Amniotic epithelial cell (primary cell): ENCODE measurements at places on chromosomes 1 and 21.

DNA sequence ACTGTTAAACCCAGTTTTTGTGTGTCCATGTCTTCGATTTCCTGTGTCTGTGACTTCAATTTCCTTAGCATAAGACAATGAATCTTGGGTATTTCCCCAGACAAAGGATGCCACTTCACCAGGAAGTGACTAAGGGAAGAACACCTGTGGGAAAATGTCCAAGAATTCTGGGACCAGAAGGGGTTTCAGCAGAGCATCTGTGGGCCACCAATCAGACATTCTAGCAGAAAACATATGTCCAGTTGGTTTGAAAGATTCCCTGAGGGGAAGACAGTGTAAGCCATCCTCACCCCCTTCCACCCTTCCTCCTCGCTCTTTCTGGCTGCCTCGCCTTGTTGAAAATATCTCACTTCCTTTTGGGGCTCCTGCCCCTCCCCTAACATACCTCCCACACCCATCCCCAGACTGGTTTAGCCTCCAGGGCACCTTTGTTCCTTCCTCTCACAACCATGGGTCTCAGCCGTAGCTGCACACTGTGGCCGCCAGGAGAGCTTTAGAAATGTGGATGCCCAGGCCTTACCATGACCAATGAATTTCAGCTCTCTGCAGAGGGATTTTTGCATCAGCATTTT, 25.5 kb upstream of the IFNAR1 start:
- no peak for DNase-seq

DNA sequence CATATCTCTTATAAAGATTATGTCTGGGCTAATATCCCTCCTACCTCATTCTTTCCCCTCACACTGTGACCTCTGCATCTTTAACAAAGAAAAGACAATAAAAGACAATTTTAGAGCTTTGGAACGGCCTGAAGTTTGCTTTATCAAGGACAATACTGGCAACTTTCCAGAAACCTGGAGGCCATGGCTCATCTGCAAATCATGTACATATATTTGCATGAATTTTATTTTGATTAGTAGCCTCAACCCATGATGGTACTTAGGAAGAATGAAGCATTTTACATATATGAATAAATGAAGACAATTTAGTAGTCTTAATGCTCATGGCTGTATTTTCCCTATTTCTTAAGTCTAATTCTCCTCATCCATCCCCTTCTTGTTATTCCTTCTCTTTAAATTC, 612.2 kb upstream of the CXADR start:
- no peak for DNase-seq

DNA sequence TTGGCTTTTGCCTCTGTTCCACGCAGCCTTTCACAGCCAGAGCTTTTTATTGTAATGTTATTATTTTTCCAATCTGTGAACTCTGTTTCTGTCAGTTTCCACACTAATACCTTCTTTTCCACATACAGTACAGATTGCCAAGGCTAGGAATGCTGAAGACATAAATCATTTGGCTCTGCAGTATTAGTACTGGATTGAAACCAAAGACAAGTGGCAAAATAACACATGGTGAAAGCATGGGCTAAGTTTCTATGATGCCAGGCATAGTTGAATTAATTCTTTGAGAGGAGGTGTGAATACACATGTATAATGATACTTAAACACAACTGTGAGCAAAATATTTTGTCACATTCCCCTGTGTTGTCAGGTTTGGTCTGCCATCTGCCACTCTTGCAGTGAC, 73.5 kb downstream of the TMEM200B start:
- no peak for DNase-seq

- DNase-seq = peak; percentile 72
These were observed 92.1 kb downstream of the SPSB1 start for GRCh38 chr1:9384751-9385245.

- peak; percentile 1 for DNase-seq
These were observed 392.2 kb downstream of the VAV3 start for GRCh38 chr1:107572674-107573211.

DNA sequence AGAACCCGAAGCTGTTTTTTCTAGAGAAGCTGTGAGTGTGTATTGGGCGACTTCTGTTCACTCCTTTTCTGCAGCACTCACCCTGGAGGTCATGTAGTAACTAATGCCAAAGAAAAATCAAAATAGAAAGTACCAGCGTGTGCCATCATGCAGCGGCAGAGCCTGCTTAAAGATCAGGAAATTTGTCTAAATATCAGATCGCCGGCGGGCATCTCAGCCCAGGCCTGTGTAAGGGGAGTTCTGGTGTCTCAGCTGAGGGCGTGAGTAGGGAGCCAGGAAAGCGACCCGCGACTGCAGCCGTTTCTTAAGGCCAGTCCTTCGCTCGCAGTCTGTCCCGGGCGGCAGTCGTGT, 768 bp downstream of the EDARADD start:
- DNase-seq = no peak

- DNase-seq = no peak
These were observed 18.6 kb upstream of the ADGRB2 start for GRCh38 chr1:31782421-31783410.

GRCh38 chr1:224212618-224213061, 29.6 kb downstream of the DEGS1 start:
- no peak for DNase-seq

GRCh38 chr1:157580179-157580827, 17.6 kb downstream of the FCRL4 start:
- peak; percentile 52 for DNase-seq

DNA sequence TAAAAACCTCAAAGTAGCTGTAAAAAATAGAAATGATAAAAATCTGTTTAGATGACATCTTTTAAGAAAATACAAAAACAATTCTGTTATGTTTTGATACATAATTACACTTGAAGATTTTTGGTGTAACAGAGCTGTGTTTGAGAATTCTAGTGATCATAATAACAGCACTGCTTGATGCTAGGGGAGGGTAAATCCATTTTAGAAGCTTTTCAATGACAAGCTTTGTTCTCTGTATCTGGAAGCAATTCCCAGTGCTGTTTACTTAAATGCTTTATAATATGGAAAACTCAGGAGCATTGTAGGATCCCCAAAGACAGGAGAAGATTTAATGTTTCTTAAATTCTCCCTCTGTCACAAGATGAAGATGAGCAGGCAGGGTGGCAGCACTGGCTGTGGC, 359.3 kb downstream of the PDE4B start:
- no peak for DNase-seq

DNA sequence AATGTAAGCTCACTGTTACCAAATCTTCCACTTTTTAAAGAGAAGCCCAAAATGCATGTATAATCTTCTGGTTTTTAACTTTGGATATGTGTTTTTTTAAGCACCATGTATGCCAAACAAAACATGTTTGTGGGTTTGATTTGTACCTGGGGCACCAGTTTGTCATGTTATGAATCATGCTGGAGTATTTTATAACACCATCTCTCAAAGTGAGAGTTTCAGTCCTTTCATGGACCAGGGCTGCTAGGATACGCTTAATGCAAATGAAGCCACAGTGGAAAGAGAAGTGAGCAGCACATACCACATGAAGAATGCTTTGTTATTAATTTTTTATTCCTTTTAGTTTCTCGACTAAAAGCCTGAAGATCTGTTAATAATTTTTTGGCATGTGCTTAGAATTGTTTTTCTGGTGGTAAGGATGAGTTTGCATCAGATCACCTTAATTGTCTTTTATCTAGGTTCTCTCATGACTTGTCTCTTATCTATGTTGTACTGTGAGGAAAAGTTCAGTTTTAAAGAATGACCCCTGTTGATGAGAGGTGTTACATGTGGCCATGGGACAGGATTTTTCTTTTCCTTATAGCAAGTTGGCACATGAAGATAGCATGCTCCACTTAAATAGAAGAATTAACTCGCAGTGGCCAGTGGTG, 2.0 kb upstream of the RABGAP1L start:
- DNase-seq = no peak

DNA sequence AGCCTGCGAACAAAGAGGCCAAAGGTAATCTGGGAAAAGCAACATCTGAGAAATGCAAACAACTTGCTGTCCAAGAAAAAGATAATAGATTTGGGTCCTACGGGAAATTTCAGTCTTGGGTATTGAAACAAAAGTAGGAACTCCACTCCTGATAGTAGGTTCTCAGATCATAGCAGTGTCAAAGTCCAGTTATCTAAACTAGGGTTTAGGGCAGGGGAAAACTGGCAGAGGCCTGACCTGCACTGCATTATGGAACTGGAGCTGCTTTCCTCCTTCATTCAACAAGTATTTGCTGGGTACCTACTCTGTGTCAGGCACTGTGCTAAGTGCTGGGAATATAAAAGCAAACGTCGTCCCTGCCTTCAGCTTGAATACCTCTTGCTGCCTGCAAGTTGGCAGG, 60.7 kb upstream of the NGF start:
- no peak for DNase-seq

- DNase-seq = no peak
These were observed 10.8 kb upstream of the AHDC1 start for GRCh38 chr1:27614625-27615344.

DNA sequence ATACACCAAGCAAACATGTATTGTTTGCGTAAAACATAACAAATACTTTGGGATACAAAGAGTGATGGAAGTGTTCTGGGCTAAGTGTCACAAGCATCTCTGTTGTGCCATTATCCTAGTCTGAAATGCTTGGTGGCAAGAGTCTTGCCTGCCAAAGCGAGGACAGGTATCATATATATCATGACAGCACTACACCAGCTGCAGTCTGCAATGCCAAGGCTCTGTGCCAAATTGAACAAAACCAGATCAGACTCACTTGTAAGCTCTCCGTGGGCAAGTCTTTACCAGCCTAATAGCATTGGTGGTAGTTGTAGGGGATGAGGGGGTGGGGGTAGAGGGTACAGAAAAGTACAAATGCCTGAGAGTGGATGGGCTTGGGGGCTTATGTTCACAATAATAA, 119.2 kb downstream of the RWDD3 start:
- DNase-seq = no peak

- no peak for DNase-seq
These were observed 26.8 kb upstream of the HSD3B1 start for GRCh38 chr1:119480175-119480574.

DNA sequence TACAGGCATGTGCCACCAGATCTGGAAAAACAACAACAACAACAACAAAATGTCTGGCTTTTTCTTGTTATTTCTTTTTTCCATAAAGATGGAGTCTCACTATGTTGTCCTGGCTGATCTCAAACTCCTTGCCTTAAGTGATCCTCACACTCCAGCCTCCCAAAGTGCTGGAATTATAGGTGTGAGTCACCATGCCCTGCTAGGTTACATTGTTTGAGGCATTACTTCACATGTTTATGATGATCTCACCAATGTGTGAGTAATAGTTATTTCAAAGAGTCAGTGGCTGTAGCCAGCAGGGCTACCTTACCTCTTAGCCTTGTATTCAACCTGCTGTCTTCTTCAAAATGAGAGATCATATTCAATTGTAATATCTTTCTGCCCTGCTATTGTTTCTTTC, 445.7 kb downstream of the AMY1C start:
- no peak for DNase-seq

- DNase-seq = peak; percentile 45
These were observed 26.1 kb downstream of the SPAG17 start for GRCh38 chr1:118158924-118159323.

GRCh38 chr1:64197076-64197475, 6.3 kb upstream of the UBE2U start:
- no peak for DNase-seq

DNA sequence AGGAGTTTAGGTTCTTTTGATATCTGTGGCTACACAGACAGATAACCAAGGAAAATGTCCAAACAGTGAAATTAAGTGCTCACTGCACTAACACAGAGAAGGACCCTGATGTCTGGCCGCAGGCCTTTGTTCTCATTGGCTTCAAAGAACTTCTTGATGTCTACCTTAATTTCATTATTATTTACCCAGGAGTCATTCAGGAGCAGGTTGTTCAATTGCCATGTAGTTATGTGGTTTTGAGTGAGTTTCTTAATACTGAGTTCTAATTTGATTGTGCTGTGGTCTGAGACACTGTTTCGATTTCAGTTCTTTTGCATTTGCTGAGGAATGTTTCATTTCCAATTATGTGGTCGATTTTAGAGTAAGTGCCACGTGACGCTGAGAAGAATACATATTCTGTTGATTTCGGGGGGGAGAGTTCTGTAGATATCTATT, 15.2 kb upstream of the LGALS8 start:
- DNase-seq = no peak

DNA sequence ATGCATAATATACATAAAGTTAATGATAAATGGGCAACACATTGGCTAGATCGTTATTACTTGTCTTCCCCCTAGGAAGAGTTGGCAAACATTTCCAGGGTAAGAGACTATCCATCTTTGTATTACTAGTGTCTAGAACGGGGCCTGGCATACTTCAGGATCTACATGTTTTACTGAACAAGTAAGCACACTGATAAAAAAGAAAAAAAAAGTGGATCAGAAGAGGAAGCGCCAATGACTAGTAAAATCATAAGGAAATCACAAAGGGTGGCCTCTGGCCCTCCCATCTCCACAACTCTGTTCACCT, 482 bp downstream of the TM2D1 start:
- no peak for DNase-seq

- no peak for DNase-seq
These were observed 1.7 kb upstream of the FAM89A start for GRCh38 chr1:231041719-231042261.

GRCh38 chr1:171645553-171646248, 6.8 kb downstream of the MYOC start:
- DNase-seq = no peak

- DNase-seq = no peak
These were observed 26.0 kb upstream of the PLEKHG5 start for GRCh38 chr1:6517435-6517851.

GRCh38 chr1:21547876-21548275, 38.7 kb downstream of the ALPL start:
- DNase-seq = no peak

- DNase-seq = peak; percentile 74
These were observed 43.5 kb upstream of the NEK7 start for GRCh38 chr1:198113342-198113750.

DNA sequence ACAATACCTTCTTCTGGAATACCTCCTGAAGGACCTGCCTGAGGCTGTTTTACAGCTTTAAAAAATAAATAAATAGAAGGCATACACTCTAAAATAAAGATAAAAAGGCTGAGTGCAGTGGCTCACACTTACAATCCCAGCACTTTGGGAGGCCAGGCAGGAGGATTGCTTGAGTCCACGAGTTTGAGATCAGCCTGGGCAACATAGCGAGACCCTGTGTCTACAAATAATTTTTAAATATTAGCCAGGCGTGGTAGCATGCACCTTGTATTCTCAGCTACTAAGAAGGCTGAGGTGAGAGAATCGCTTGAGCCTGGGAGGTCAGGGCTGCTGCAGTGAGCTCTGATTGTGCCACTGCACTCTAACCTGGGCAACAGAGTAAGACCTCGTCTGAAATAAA, 75.0 kb downstream of the OSBPL9 start:
- no peak for DNase-seq

GRCh38 chr21:37224861-37225839, 42.0 kb downstream of the VPS26C start:
- DNase-seq = no peak

GRCh38 chr1:168613691-168614231, 37.4 kb downstream of the XCL1 start:
- no peak for DNase-seq
